ENCODE measurements at places on chromosomes 16 and 17.

DNA sequence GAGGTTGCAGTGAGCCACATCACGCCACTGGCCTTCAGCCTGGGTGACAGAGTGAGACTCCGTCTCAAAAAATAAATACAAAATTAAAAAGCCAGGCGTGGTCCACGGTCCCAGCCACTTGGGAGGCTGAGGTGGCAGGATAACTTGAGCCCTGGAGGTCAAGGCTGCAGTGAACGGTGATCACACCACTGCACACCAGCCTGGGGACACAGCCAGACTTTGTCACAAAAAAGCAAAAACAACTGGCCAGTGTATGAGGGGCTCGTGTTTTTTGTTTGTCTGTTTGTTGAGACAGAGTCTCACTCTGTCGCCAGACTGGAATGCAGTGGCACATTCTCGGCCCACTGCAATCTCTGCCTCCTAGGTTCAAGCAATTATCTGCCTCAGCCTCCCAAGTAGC, 1.2 kb upstream of the UBB start:
- no peak for DNase-seq

DNA sequence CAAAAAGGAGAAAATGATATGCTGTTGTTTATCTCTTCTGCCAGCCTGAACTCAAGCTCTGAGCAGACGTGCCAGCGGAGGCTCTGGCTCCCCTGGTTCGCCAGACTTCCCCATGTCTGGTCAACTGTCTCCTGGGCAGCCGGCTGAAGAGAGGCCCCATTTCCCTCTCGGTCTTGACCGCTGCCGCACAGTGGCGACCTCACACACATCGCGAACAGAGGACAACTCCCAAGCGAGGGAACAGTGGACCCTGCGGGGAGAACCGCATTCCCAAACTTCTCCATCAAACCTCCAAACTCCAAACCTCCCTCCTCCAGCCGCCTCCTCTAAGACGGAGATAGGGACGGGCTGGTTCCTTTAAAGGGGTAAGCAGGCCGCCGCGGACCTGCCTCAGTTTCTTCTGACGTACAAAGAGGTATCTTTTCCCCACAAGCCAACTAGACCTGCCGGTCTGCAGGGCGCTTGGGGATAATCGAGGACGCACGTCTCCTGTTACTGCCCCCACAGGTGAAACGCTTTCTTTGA, 24.9 kb upstream of the RFFL start:
- DNase-seq, result peak; percentile 71

GRCh38 chr16:31242206-31242605, 17.6 kb upstream of the ITGAM start:
- no peak for DNase-seq

GRCh38 chr17:54860617-54861470, 39.8 kb upstream of the TOM1L1 start:
- no peak for DNase-seq

DNA sequence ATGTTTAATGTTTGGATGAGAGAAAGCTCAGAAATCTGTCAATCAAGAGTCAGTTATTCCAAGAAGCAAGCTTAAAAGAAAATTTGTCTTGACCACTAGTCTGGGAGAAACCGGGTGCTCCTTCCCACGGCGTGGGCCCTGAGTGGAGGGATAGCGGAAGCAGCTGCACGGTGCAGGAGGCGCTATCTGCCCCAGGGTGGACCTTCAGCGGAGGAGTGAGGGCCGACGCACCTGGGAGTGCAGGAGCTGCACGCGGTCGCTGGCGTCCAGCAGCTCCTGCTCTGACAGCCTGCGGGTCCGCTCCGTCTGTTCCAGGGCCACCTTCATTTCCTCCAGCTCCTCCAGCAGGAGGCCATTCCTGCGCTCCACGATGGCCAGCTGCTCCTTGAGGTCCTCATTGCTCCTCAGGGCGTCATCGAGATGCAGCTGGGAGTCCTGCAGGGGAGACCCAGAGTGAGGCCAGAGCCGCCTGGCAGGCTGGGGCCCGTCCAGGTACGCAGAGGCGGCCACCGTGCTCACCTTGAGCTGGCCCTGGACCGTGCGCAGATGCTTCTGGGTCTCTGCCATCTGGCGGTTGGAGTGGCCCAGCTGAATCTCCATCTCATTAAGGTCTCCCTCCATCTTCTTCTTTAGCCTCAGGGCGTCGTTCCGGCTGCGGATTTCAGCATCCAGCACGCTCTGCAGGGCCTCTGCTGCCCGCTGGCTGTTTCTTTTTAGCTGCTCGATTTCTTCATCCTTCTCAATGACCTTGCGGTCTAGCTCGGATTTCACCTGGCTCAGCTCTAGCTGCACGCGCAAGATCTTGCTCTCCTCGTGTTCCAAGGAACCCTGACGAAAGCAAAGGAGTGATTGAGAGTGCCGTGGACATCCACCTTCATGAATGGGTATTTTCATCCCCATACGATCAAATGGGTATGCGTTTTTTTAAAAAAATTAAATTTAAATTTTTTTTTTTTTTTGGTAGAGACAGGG, 63.5 kb downstream of the MYH13 start:
- DNase-seq, result no peak

DNA sequence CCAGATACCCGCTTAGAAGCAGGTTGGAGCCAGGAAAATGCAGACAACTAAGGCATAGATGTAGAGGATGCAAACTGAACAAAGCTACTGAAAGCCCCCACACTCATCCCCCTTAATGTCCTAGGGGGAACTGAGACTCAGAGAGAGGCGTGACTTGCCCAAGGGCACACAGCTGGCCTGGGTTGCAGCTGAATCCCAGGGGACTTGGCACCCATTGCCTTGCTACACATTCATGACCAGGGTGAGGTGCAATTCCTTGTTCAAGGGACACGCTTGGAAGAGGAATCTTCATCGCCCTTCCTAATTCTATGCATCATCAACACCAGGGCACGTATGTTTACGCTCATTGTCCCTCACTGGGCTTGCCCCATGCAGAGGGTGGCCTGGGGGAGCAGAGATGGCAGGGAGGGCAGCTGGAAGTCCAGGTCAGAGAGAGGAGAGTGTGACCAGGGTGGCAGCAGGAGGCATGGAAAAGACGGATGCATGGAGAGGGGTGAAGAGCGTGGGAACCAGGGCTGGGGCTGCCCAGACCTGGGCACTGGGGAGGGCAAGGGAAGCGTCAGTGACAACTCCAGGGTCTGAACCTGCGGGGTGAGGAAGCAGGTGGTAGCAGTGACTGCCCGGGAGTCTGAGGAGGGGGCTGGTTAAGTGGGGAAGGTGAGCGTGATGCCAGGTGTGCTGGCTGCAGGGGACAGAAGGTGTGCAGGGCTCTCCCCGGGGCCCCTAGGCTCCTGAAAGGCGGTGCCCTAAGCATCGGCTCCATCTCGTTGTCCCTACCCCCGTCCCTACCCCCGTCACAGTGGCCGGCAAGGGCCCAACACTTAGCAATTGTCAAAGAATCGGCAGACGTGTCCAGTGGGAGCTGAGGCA, 267.1 kb upstream of the TNRC6C start:
- DNase-seq, result no peak

DNA sequence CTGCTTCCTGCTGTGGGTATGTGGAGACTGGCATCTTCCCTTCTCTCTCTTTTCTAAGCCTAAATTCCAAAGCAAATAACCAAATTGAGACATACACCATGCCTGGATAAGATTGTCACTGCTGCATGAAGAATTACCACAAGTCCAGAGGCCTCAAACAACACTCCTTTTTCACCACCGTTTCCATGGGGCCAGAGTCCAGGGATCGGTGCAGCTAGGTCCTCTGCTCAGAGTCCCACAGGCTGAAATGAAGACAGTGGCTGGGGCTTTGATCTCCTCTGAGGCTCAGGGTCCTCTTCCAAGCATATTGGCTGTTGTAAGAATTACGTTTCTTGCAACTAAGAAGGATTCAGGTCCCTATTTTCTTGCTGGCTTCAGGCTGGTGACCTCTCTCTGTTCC, 130.4 kb downstream of the SLC39A11 start:
- no peak for DNase-seq

DNA sequence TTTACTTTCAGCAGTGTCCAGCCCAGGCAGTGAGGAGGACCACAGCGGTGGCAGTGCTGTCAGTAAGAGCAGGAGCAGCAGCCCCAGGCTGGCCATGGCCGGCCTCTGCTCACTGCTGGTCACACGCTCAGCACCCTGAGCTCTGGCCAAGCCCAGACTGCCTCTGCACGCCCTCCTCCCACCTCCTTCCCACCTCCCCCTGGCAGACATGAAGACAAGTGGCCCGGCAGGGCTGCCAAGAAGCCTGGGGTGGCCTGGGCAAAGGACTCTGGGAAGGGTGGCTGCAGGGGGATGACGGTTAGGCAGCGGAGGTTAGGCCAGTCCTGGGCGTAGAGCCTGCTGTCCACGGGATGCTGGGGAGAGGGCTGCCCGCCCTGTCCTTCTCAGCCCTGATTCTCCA, at the start of gene C16orf89:
C16orf89 (minus strand) TSS at position 144 of the 400 bp plus-strand sequence; CDS start at position 96, 48 bp downstream.
- peak; percentile 45 for DNase-seq

- DNase-seq, result no peak
Measured at GRCh38 chr17:56917559-56918296, 3.9 kb upstream of the TRIM25 start.

GRCh38 chr16:29719063-29719462, 26.7 kb downstream of the C16orf54 start:
- no peak for DNase-seq

- DNase-seq, result no peak
Measured at GRCh38 chr17:78423961-78424675, 45.7 kb downstream of the PGS1 start.

DNA sequence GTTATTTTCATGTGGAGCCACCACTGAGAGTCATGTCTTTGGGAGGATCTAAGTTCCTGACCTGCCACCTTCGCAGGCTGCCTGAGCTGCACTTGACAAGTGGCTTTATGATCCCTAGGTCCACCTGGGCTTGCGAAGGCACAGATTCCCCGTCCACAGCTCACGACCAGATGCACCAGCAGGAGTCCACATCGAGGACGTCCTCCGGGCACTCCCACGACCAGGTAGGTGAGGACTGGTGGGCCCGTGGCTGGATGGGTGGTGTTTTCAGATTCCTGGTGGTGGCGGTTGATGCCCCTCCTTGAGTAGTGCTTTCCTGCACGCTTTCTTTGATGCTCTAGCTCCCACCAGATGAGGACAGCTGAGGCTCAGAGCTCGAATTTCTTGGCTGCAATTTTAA, 14.8 kb downstream of the FAM234A start:
- no peak for DNase-seq

- no peak for DNase-seq
Measured at GRCh38 chr17:34706029-34706428, 126.6 kb downstream of the TMEM132E start.

DNA sequence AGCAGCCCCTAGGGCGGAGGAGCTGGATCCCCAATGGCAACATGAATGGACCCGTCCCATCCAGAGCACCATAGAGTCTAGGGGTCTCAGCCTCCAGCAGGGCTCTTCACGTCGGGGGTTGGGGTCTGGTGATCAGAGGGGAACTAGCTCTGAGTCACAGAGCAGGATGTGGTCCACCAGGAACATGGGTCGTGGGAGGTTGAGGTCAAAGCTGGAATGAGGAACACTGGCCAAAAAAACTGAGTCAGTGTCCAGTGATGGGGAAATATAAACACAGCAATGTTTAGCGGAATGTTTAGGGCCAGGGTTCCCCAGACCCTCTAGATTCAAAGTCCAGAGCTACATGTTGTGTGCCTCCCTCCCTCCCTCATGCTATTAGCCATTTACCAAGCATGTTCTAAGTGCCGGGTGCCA, 79.1 kb upstream of the C16orf82 start:
- DNase-seq, result no peak

- peak; percentile 9 for DNase-seq
Measured at GRCh38 chr16:46629331-46630219, 8.4 kb upstream of the SHCBP1 start.

DNA sequence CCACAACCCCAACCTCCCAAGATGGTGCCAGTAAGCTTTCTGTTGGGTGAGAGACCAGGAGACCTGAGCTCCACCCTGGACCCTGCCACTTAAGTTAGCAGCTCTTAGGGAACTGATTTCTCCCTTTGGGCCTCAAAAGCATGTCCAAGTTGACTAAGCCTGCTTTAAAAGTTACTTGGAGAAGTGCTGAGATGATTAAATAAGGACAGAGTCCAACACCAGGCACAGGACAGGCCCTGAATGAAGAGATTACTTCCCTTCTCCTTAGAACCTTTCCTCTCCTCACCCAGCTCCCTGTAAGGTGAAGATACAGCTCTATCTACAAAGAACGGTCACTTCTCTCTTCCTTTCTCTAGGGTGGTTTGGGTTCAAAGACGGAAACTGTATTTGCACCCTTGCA, 162.6 kb downstream of the XYLT1 start:
- DNase-seq, result no peak

DNA sequence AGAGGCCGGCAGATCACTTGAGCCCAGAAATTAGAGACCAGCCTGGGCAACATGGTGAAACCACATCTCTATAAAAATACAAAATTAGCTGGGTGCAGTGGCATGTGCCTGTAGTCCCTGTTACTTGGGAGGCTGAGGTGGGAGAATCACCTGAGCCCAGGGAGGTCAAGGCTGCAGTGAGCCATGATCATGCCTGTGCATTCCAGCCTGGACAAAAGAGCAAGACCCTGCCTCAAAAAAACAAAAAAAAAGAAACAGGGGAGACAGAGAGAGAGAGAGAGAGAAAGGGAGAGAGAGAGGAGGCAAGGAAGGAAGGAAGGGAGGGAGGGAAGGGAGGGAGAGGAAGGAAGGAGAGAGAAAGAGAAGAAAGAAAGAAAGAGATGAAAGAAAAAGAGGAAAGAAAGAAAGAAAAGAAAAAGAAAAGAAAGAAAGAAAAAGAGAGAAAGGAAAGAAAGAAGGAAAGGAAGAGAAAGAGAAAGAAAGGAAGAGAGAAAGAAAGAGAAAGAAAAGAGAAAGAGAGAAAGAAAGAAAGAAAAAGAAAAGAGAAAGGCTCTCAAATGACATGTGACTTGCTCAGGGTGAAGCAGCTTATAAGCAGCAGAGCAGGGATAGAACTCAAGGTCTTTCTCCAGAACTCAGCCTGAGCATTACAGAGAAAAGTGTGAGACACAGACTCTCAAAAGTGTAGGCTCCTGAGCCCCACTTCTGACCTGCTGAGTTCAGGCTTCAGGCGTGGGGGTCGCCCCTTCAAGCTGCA, 15.5 kb downstream of the CX3CL1 start:
- no peak for DNase-seq

DNA sequence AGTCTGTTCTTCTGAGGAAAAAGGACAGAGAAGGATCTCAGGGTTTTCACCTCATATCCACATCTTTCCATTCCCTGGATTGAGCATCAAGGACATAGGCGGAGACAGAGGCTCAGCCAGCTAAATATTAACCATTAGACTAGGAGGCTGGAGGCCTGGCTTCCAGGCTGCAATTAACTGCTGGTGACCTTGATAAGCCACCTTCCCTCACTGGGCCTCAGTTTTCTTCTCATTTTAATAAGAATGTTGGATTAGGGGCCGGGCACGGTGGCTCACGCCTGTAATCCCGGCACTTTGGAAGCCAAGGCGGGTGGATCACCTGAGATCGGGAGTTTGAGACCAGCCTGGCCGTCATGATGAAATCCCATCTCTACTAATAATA, 25.6 kb upstream of the CNOT1 start:
- no peak for DNase-seq
